ENCODE measurements at places on chromosomes 1 and 21.

GRCh38 chr1:39436842-39437241 is 54.6 kb upstream of the BMP8A start:
- no peak for DNase-seq

- DNase-seq: no peak
These were observed 217.2 kb downstream of the RPS6KC1 start for GRCh38 chr1:213268221-213268620.

DNA sequence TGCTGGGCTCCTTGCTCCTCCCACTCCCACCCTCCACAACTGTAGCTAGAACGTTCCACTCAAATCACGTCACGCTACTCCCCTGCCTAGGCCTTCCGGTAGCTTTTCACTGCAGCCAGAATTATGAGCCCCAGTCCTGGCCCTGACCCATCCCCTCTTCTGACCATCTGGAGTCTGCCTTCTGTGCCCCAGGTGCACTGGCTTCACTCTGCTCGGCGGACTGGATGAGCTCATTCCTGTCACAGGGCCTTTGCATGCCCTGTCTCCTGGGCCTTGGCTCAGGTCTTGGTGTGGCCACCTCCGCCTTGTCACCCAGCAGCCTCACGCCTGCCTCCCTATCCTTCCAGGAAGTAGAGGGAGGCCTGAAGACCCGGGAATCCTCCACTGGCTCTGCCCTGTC is 62.5 kb upstream of the ACTL8 start:
- DNase-seq: no peak

GRCh38 chr1:161838362-161838761 is 72.2 kb downstream of the ATF6 start:
- no peak for DNase-seq

GRCh38 chr1:92708368-92708950 is 76.4 kb downstream of the EVI5 start:
- DNase-seq: no peak

DNA sequence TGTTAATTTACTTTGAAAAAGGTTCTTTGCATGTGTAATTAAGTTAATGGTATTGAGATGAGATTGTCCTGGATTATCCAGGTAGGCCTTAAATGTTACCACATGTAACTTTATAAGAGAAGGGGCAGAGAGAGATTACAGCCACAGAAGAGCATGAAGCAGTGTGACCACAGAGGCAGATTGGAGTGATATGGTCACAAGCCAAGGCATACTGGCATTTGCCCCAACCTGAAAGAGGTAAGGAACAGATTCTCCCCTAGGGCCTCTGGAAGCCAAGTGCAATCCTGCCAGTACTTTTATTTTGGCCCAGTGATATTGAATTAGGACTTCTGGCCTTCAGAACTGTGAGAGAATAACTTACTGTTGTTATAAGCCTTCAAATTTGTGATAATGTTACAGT is 23.0 kb downstream of the RNF2 start:
- no peak for DNase-seq
